Stimulated activated CD4-positive, alpha-beta T cell treated with anti-CD3 and anti-CD28 coated beads, Interleukin-15, amount 100 ng/mL, for 1 hour (primary cell): ENCODE measurements at places on chromosomes 7 and 10.

DNA sequence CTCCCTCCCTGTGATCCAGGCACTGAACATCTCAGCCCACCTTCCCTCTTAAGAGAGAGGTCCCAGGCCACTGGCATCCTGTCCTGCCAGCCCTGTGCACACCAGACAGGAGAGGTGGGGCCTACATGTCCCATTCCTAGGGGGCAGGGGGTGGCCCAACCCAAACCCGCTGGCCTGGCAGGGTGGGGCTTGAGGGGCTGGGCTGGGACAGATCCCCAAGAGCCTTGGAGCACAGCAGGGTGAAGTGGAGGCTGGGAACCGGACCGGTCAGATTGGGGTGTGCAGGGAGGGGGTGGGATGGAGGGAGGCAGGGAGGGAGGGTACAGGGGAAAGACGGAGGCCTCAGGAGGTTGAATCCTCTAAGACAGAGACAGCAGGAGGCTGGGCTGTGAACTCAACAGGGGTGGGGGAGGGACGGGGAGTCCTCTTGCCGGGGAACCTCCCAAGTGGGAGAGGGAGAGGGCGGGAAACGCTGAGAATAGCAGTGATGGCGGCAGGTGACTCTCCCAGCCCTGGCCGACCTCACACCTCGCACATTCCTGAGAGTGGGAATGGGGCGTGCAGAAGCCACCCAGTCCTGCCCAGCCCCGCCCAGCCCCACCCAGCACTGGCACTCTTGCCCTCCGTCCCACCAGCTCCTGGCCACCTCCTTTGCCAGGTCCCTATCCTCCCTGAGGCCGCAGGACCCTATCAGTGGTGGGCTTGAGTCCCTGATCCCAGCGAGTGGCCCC is 6.7 kb downstream of the TSC22D4 start:
- DNase-seq = no peak

DNA sequence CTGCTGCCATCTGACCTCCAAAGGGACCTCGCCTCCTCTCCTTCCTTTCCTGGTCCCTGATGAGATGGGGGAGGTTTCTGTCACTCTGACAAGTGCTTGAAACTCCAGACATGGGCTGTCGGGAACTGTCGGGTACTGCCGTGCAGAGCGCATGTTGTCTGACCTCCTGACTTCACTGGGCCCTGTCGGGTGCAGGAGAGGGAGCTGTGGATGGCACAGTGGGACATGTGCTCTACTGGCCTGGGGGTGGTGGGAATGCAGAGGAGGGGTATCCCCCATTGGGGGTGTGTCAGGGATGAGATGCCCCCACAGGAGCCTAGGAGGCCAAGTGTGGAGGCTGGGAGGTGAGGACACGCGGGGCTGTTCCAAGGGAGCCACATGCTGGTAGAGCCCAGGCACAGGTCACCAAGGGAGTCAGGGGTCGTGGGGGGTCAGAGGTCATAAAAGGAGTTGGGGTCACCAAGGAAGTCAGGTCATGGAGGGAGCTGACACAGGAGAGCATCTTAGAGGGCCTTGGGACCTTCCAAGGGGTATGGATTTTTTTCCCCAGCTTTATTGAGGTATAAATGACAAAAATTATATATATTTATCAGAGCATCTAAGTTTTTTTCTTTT is 30.9 kb downstream of the TMEM120A start:
- no peak for DNase-seq

- no peak for DNase-seq
Observed at GRCh38 chr10:11170993-11171851, 153.6 kb downstream of the CELF2 start.

DNA sequence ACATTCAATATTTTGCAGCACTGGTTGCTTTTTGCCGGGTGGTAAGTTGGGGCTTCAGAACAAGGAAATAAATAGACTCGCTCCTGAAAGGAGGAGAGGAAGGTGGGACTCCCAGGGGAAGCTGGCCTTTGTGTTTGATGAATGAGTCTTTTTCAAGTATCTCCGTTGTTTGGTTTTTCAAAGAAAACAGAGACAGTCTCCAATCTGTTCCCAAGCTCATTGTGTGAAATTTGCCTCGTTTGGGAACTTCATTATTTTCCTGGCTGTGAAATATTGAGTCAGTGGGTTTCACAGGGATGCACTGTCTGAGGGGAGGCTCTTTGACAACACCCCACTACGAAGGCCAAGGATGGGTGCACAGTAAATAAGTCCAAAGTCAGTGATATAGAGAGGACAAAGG is 38.7 kb upstream of the KIAA1217 start:
- no peak for DNase-seq

GRCh38 chr7:115297656-115298055 is 375.8 kb downstream of the MDFIC start:
- DNase-seq = no peak

DNA sequence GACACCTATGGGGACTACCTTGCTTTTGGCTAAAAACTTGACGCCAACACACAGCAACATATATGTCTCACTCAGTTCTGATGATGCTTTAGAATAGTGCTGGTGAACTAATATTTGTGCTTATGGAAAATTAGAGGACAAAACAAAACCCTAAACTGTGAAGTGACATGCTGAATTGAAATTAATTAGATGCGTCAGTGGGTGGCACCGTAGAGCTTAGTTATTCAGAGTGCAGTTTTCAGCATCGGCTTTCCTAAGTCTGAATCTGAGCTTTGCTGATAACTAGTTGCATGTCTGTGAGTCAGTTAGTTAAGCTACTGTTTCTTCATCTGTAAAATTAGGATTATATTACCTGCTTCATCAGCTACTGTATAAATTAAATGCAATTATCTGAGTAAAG is 245.0 kb upstream of the SORCS1 start:
- no peak for DNase-seq

DNA sequence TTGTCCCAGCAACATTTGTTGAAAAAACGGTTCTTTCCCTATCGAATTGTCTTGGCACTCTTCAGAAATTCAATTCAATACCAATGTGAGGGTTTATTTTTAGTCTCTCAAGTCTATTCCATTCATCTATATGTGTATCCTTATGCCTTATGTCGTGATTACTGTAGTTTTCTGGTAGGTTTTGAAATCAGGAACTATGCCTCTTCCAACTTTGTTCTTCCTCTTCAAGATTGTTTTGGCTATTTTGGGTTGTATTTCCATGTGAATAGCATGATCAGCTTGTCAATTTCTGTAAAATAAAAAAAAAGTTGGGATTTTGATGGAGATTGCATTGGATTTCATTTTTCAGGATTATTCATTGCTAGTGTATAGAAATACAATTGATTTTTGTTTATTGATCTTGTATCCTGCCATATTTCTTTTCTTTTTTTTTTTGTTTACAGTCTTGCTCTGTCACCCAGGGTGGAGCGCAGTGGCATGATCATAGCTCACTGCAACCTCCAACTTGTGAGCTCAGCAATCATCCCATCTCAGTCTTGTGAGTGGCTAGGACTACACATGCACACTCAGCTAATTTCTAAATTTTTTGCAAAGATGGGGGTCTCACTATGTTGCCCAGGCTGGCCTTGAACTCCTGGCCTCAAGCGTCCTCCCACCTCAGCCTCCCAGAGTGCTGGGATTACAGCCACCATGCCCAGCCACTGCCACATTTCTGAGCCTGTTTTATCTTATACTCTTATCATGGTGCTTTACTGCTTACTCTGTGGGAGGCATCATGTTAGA is 46.2 kb upstream of the MKLN1 start:
- no peak for DNase-seq

- no peak for DNase-seq
Observed at GRCh38 chr10:132399117-132400035, 2.4 kb downstream of the PWWP2B start.

GRCh38 chr7:105450177-105450861 is 61.6 kb upstream of the SRPK2 start:
- DNase-seq = no peak
